T-helper 22 cell (primary cell): ENCODE measurements at places on chromosomes 3 and 15.

DNA sequence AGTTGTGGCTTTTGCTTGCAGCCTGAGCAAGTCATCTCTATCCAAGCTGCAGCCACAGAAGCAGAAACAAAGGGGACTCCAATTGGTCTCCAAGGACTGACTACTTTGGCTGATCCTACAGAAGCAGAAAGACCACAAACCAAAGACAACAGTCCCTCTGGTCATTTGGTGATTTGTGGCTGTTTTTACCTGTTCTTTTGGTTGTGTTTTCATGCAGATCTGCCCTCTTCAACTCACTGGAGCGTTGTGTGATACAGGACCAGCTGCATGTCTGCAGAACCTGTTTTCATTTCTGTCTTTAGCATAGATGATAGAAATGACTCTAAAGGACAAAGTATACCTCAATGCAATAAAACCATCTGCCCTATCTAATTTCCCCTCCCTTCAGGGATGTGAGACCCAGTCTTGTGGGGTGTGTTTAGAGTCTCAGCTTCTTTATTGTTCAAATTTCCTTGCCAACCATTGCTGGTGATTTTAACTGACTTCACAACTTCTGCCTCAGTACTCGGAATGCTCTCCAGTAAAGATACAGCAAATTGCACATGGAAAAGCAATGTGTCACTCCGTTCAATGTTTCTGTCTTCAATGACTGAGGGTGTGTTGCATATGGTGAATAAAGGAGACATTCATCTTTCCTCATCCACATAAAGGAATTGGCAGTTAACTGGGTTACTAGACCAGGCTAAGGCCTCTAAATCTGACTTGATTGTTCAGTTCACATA, 48.9 kb upstream of the SLC7A14 start:
- DNase-seq: no peak

DNA sequence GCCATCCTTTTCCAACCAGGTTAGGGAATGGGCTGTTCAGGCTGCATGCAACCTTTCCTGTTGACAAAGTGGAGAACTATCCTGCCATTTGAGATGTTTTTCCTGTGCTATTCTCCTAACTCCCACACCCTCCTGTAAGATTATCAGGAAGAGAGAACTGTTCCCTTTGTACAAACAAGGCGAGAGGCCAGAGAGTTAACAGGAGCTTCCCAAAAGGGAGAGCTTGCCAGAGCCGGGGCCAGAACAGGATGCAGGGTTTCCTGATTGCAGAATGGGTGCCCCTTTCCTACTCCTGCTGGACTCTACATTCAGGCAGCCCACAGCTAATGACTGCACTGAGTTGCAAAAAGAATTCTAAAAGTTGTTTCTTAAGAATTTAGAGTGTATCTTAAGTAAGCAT, 17.1 kb downstream of the PML start:
- DNase-seq: no peak

DNA sequence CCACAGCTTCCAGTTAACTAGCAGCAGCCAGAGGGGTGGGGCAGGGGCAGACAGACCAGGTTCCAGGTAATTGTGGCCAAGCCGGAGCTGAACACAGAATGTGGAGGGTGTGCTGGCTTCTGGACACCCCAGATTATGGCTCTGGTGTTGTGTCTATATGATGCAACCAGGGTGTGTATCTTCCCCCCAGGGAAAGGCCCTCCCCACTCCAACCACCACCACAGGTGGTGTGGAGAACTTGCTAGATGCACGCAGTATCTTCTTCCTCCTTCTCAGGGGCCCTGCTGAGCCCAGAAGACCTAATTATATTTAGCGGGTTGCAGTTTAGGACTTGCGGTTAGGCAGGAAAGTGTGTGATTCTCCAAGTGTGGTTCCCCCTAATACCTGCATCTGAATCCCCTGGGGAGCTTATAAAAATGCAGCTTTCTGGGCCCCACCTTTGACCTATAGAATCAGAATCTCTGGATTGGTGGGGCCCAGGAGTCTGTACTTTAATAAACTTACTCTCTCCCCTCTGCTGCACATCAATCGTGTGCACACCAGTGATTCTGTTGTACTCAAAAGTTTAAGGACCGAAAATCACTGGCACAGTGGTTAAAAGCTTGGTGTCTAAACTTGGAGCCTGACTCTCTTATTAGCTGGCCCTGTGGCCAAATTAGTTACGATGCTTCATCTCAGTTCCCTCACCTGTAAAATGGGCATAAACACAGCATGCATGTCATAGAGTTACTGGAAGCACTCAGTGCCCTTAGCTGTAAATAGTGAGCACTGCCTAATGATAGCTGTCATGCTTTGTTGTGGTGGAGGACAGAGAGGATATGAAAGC, 379.1 kb upstream of the PROK2 start:
- no peak for DNase-seq

GRCh38 chr3:109334572-109334971, 2.8 kb downstream of the DPPA4 start:
- DNase-seq: no peak

- no peak for DNase-seq
These were observed 62.2 kb downstream of the TIGIT start for GRCh38 chr3:114356066-114356465.

- no peak for DNase-seq
These were observed 86.0 kb downstream of the EFL1 start for GRCh38 chr15:82176542-82176941.

DNA sequence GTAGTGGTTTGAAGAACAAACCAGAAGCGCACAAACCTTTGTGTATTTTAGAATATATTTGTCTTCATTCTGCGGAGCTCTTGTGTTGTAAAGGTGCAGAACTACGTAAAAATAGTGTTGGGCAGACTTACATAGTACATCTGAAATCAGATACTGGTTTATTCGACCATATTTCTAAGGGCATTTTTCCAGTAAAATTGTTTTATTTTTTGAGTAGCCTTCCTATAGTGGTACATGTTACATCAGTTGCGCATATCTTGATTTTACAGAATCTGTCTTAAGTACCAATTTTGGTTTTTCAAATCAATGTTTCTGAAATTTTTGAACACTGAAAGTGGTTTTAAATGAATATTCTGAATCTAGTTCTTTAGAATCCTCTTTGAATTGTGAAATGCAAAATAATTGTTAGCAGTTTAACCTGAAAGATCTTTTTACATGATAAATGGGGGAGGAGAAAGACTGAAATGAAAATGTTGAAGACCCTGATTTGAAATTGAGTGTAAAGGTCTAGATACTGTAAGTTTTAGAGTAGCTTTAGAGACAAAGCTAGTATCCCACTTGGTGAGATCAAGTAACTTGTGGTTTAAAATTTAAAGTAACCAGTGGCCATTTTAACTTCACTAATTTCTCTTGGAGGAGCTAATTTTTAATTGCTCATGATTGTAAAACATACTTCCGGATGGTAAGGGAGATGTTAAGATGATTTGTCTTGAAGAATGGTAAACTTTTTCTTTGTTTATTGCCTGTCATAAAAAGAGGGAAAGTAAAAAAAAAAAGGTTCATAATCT, 15.5 kb upstream of the CHD2 start:
- DNase-seq: no peak

GRCh38 chr3:129822241-129822640, 71.3 kb downstream of the TMCC1 start:
- no peak for DNase-seq

DNA sequence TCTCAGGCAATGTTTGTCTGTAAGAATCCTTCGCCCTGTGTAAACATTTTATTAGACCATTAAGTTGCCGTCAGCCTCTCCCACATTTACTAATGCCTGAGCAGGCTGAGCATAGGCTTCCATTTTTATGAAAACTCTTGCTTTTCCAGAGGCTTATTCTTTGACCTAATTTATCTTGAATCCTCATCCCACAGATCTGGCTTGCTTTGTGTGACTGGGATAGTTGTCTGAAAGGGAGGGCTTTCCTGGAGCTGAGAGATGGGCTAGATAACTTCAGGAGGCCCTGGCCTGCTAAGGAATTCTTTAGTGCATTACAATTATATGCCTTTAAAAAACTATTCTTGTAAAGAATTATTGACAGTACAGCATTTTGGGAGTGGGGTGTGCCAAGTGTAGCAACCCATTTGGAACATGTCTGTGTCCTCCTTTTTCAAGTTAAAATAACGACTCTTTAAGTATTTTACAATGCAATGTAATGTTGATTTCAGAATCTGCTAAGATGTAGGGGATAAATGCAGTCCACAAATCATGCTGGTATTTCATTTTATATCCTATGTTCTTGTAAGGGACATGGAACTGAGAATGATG, 52.4 kb downstream of the EEFSEC start:
- DNase-seq: no peak

DNA sequence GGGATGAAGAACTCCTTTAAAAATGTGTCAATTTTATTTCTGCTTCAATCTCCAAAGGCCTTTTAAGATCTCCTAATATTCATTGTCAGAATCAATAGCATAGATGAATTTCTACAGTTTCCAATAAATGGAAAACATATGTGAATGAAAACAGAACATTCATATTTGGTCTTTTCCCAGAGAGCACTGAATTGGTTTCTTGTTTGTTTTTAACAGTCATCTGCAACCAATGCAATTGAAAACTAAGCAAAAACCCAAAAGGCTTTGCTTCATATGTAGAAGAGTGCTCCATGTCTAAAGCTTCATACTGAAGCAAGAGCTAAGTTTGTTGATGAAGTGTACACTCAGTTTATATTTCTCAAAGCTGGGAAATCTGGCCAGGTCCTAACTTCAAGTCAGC, 426.5 kb upstream of the CDIN1 start:
- DNase-seq: no peak

DNA sequence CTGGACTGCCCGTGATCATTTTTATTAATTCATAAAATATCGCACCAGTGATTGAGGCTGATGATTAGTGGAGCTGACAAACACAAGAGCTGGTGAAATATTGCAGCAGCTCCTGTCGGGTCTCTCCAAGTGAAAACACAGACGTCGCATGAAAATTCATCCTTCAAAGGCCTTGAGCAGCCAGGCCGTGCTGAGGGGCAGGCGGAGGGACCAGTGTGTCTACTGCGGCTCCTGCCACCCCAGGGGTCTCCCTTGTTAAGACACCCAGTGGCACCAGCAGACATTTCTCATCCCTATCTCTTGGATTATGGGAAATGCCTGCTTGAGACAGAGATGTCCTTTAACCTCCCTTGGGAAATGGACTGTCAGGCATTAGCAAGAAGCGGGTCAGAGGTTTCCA, 289.4 kb upstream of the TLE3 start:
- DNase-seq: no peak

DNA sequence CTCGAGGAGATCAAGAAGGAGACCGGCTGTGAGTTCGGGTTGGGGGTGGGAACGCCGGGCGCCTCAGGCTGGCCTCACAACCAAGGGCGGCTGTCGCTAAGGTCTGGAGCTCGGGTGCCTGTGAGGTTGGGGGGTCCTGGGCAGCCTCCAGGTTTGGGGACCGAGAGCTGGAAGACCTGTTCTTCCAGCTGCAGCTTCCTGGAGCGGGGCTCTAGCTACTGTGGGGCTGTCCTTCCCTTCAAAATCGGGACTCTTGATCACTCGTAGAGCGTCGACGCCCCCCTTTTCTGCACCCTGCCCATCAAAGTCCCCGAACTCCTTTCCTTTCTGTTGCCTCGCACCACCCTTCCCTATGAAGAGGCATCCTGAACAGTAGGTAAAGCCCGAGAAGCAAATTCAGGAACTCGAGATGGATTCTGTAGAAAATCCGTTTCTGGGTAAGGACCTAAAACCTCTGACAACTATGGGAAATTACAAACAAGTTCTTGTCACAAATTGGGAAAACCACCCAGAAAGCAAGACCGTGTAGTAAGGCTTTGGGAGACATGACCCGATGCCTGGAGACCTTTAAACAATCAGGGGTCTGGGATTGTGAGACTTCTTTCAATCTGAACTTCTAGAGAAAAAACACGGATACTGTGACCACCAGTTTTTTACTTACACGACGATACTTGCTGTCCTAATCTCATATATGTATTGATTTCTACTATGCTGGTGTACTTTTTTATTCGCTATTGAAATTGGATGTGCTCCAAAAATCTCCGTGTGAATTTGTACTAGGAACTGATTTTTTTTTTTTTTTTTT, 556 bp downstream of the CHP1 start:
- no peak for DNase-seq

DNA sequence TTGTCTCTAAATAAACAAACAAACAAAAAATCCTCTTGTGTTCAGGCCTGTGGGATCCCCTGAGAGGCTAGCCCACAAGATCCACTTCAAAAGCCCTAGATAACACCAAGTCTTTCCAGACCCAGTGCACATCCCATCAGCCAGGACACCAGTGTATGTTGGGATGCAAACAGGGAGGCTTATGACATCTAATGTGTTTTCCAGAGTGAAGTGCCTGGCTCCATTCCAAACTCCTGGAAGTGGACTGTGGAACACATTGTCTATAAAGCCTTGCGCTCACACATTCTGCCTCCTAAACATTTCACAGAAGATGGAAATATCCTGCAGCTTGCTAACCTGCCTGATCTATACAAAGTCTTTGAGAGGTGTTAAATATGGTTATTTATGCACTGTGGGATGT, 57.0 kb downstream of the MLH1 start:
- no peak for DNase-seq

GRCh38 chr15:66284271-66284670, 9.1 kb upstream of the DIS3L start:
- no peak for DNase-seq

DNA sequence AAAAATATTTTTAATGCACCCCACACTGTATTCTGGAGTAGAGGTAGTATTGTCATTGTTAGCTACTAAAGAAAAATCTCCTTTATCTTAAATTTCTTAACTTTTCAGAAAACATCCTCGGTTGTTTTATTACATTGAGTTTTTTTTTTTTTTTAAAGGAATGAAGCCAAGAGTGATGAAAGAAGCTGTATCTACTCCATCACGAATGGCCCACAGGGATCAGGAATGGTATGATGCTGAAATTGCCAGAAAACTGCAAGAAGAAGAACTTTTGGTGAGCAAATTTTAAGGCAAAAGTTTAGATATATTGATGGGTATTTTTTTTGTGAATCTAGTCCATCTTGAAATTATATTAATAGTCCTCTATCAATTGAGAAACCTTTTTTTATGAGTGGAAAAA, 49.7 kb upstream of the UTS2B start:
- no peak for DNase-seq

DNA sequence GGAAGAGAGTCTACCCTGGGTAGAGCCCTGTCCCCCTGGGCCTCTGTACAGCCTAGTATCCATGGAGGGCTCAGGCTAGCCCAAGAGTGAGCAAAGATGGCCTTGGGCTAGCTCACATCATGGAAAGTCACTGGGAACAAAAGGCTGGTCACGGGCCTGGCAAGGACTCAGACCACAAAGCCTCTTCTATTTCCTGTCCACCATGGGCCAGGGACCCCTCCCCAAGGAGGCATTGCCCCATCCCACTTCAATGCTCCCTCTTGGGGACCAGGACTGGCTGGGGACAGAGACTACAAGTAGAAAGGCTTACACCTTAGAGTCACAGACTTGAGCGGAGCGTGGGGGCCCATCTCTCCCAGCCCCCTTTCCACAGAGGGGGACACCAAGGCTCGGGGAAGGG, 16.9 kb downstream of the DUSP7 start:
- no peak for DNase-seq
